Cardiac ventricle fibroblast (primary cell): ENCODE measurements at places on chromosomes 5 and 9. TPM values are rescaled to one million over a fixed set of nuclear protein-coding genes. Genes with fewer than 3 reads are reported as not detected.

The AK1 gene
- total RNA-seq = 53.7 and 57.8 TPM in 2 replicates

The ADRA1B gene
- 0.83 and 1.7 TPM in 2 replicates for total RNA-seq

The PLPP7 gene
- total RNA-seq = 16.5 and 22.2 TPM in 2 replicates

The PTGDS gene
- total RNA-seq = 211 and 233 TPM in 2 replicates

The HSPB3 gene
- not detected in 2 replicates for total RNA-seq

The EPB41L4B gene
- total RNA-seq = 0.20 and 0.56 TPM in 2 replicates

The CAMK4 gene
- total RNA-seq = 0.44 and 0.94 TPM in 2 replicates

The PCDHAC1 gene
- total RNA-seq = 0.25 TPM in 1 of 2 replicates, not detected in the other

The TNFSF15 gene
- total RNA-seq = not detected in 2 replicates

The BTNL3 gene
- total RNA-seq = not detected in 2 replicates

The MCC gene
- total RNA-seq = 33.8 and 46.9 TPM in 2 replicates

The NSMF gene
- 50.7 and 74.4 TPM in 2 replicates for total RNA-seq

The PLAC8L1 gene
- not detected in 2 replicates for total RNA-seq

The OR4F3 gene
- not detected in 2 replicates for total RNA-seq

The NADK2 gene
- 19.5 and 25.7 TPM in 2 replicates for total RNA-seq

The DIPK1B gene
- 5.4 and 9.2 TPM in 2 replicates for total RNA-seq

The NTRK2 gene
- total RNA-seq = 1.1 and 1.2 TPM in 2 replicates

The PCA3 gene
- total RNA-seq = not detected in 2 replicates

The LAMC3 gene
- total RNA-seq = 3.2 and 4.0 TPM in 2 replicates

The OBP2B gene
- total RNA-seq = not detected in 2 replicates

The ANKRD18B gene
- total RNA-seq = not detected in 2 replicates

The SPEF2 gene
- 0.98 and 2.8 TPM in 2 replicates for total RNA-seq

The C9orf57 gene
- total RNA-seq = not detected in 2 replicates

The HARS2 gene
- 20.3 and 21.3 TPM in 2 replicates for total RNA-seq

The PCDHA9 gene
- 0.05 TPM in 1 of 2 replicates, not detected in the other for total RNA-seq

The PPP3R2 gene
- not detected in 2 replicates for total RNA-seq

The SLC36A2 gene
- total RNA-seq = not detected in 2 replicates

The PCDHA1 gene
- total RNA-seq = 0.05 TPM in 1 of 2 replicates, not detected in the other

The RGS3 gene
- total RNA-seq = 15.5 and 27.3 TPM in 2 replicates

The MLANA gene
- total RNA-seq = not detected in 2 replicates

The PCDHA13 gene
- 0.39 TPM in 1 of 2 replicates, not detected in the other for total RNA-seq

The PCDHGA7 gene
- total RNA-seq = 9.9 and 10.7 TPM in 2 replicates

The LCN10 gene
- total RNA-seq = not detected in 2 replicates

The FABP6 gene
- total RNA-seq = not detected in 2 replicates

The C9orf50 gene
- 0.12 TPM in 1 of 2 replicates, not detected in the other for total RNA-seq

The PCDHB9 gene
- total RNA-seq = 0.56 and 1.0 TPM in 2 replicates

The SLC46A2 gene
- not detected in 2 replicates for total RNA-seq

The CXCL14 gene
- 0.64 TPM in 1 of 2 replicates, not detected in the other for total RNA-seq

The PCDH1 gene
- total RNA-seq = 3.3 and 4.9 TPM in 2 replicates

The PLCXD3 gene
- 71.4 and 74.8 TPM in 2 replicates for total RNA-seq

The ADAMTS6 gene
- total RNA-seq = 1.7 and 2.9 TPM in 2 replicates

The CCL27 gene
- not detected in 2 replicates for total RNA-seq

The FOXD4L3 gene
- total RNA-seq = 0.34 TPM in 1 of 2 replicates, not detected in the other

The GMCL2 gene
- total RNA-seq = not detected in 2 replicates

The KIF24 gene
- total RNA-seq = 0.56 and 0.78 TPM in 2 replicates

The HTR4 gene
- 0.44 and 1.1 TPM in 2 replicates for total RNA-seq

The FBN2 gene
- 7.2 and 7.6 TPM in 2 replicates for total RNA-seq

The SV2C gene
- total RNA-seq = not detected in 2 replicates

The SLCO6A1 gene
- total RNA-seq = not detected in 2 replicates

The SREK1 gene
- total RNA-seq = 16.1 and 24.1 TPM in 2 replicates
